ENCODE measurements at places on chromosomes 5 and 9. TPM values are rescaled to one million over a fixed set of nuclear protein-coding genes. Genes with fewer than 3 reads are reported as not detected.

The SCGB3A1 gene
- not detected for total RNA-seq

The BAAT gene
- total RNA-seq, result 0.32 TPM

The SOX30 gene
- not detected for total RNA-seq

The PCDHAC1 gene
- 1.8 TPM for total RNA-seq

The CYLC2 gene
- not detected for total RNA-seq

The JAKMIP2 gene
- not detected for total RNA-seq

The FIBCD1 gene
- total RNA-seq, result 12.1 TPM

The MSMP gene
- not detected for total RNA-seq

The NDUFAF2 gene
- 75.5 TPM for total RNA-seq

The SNCAIP gene
- total RNA-seq, result not detected

The KIF20A gene
- 39.4 TPM for total RNA-seq

The PCDHB5 gene
- total RNA-seq, result 1.6 TPM

The ENHO gene
- 0.88 TPM for total RNA-seq

The GFI1B gene
- 0.10 TPM for total RNA-seq

The GRIA1 gene
- total RNA-seq, result not detected

The PRSS3 gene
- total RNA-seq, result 9.9 TPM

The CTXN3 gene
- total RNA-seq, result not detected

The WDR41 gene
- total RNA-seq, result 43.6 TPM

The HTR1A gene
- not detected for total RNA-seq

The SETD9 gene
- total RNA-seq, result 4.8 TPM

The MAMDC4 gene
- 2.6 TPM for total RNA-seq

The OGN gene
- total RNA-seq, result not detected

The IFNA13 gene
- not detected for total RNA-seq

The SLC36A2 gene
- total RNA-seq, result not detected

The PCDHA2 gene
- 0.06 TPM for total RNA-seq
